Stimulated activated CD4-positive, alpha-beta T cell treated with anti-CD3 and anti-CD28 coated beads, Interleukin-2, amount 100 ng/mL, for 48 hours (primary cell): ENCODE measurements at places on chromosomes 11 and 22.
A peak's percentile ranks its signal among the peaks of the same experiment; 100 is the strongest.

GRCh38 chr11:100273066-100273815 is 413.8 kb upstream of the ARHGAP42 start:
- no peak for DNase-seq

GRCh38 chr11:9137293-9138132 is 46.1 kb upstream of the SCUBE2 start:
- DNase-seq = peak; percentile 75

GRCh38 chr11:46669711-46670139 is 30.7 kb downstream of the ARHGAP1 start:
- no peak for DNase-seq

DNA sequence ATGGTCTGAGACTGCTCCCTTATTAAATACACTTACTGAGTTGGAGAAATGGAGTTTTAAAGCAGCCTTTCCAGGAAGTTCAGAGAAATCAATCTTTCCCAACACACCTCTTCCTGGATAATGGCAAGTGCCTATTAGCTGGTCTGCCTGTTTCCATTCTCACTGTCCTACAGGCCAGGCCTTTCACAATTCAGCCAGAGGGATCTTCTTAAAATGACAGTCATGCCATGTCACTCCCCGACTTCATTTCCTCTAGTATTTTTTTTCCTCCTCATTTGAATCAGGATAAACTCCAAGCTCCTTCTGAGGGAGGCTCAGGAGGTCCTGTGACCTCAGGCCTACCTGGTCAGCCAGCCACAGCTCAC is 62.6 kb downstream of the FDX1 start:
- no peak for DNase-seq

GRCh38 chr11:67647471-67647870 is 3.1 kb downstream of the ACY3 start:
- no peak for DNase-seq

DNA sequence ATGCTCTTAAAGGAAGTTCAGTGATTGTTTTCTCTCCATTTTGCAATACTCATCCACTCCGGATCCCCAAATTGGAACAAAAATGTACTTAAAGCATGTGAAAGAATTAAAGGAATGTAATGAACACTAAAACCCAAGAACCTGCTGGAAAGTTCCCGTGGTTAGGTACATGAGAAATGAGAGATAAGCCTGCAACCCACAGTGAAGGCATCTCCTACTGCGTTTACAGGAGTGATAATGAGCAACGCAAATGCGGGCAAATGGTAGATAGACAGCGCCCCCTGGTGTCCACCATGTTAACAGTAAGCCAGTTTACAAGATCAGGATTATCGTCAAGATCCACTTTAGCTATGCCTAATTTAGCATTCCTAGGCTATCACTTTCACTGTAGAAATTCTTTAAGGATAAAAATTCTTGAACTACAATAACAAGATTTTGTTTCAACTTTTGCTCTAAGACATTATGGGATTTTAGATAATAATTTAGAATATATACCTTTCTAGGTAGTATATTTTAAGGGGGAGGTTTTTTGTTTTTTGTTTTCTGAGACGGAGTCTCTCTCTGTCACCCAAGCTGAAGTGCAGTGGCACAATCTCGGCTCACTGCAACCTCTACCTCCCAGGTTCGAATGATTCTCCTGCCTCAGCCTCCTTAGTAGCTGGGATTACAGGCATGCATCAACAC is 29.9 kb downstream of the ALG9 start:
- peak; percentile 91 for DNase-seq

- no peak for DNase-seq
Observed at GRCh38 chr11:121450401-121450800, 1.7 kb upstream of the SORL1 start.
